ENCODE measurements at places on chromosomes 7 and 10.

DNA sequence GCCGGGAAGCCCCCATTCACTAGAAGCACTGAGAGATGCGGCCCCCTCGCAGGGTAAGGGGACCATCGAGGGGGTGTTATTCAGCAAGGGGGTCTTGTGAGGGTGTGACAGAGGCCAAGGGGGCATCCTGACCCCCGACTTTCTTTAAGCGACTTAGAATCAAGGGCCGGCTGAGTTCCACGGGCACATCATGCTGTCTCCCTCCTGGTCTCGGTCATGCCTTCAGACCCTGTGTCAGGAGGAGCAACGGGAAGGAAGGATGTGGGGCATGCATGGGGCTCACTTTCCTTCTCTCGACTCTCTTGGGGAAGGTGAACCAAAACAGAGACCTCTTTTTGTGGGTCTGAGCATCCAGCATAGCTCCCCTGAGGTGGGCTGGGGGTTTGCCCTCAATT lies 2.5 kb downstream of the ACSL5 start:
- DNase-seq, result no peak

DNA sequence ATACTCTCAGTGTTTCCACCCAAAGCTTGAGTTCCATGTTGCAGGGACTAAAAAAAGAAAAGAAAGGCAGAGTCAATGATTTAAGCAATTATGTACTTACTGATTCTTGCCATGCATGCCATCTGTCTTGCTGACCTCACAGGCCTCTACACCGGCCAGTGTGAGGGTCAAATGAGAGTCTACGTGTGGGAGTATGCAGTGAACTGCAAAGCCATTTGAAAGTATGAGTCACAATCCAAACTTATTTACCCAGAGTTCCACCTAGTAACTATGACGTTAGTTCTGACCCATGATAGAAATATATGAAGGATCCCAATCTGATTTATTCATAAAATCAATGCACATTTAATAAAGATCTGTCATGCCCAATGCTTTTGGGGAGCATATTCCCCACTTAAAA lies 26.5 kb downstream of the PDE1C start:
- DNase-seq, result no peak

- no peak for DNase-seq
Measured at GRCh38 chr10:68796605-68797004, 30.7 kb upstream of the STOX1 start.

DNA sequence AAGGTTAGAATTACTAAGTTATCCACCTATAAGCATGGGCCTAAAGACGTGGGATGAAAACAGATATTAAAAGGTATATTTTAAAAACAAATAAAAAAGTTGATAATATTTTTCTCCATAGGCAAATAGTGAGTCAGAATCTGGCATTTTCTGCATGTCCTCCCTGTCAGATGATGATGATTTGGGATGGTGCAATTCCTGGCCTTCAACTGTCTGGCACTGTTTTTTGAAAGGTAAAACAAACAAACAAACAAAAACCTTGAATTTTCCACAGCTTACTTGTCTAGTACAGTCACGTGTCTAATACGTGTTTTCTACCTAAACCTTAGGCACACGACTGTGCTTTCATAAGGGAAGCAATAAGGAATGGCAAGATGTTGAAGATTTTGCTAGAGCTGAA lies 17.4 kb downstream of the HBP1 start:
- DNase-seq, result no peak

GRCh38 chr10:120824881-120825309 lies 26.3 kb upstream of the WDR11 start:
- no peak for DNase-seq

DNA sequence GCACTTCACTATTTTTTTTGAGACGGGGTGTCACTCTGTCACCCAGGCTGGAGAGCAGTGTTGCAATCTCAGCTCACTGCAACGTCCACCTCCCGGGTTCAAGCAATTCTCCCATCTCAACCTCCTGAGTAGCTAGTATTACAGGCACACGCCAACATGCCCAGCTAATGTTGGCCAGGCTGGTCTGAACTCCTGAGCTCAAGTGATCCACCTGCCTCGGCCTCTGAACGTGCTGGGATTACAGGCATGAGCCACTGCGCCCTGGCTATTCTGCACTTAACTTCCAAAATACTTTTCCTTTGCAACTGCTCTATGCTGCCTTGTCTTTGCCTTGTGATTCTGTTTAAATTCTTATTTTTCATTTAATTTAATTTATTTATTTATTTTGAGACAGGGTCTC lies 67.0 kb upstream of the ZNF479 start:
- peak; percentile 22 for DNase-seq

GRCh38 chr7:17234398-17235031 lies 63.9 kb upstream of the AHR start:
- DNase-seq, result no peak

GRCh38 chr7:157757211-157757610 lies 420.4 kb downstream of the DNAJB6 start:
- no peak for DNase-seq

DNA sequence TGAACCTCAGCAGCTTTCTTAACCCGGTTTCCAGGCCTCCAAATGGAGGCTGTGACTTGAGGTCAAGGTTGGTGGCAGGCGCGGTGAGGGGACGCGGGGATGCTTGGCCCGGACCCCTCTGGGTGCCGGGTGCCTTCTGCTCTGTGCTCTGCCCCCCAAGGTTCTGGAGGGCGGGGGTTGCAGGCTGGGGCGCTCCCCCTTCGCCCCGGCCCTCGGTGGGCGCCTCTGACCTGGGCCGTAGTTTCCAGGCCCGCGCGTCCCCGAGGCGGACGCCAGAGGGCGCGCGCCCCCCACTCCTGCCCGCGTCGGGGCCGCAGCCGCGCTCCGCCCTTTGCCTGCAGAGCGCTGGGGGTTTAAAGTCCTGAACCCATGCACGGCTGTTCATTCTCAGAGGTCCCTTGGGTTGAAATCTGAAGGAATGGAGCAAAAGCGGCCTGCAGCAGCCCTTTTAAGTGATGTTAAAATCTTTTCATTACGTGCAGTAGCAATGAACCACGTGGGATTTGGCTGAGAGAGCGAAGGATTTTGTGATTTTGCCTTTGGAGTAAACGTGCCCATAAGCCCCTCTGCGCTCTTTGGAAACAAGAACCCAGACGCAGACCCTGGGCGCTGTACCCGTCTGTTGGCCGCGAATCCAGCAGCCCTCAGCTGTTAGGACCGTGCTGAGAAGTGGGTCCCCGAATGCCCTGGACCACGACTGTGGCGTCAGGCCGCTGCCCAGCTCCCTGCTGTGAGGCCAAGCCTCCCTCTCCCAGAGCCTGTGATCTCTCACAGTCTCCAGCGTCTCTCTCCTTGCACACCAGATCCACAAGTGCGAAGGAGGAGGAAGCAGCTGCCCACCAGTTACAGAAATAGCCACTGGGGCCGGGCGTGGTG lies 135.0 kb downstream of the ACTR3B start:
- no peak for DNase-seq

GRCh38 chr10:131213741-131214505 lies 97.6 kb downstream of the TCERG1L start:
- peak; percentile 50 for DNase-seq

GRCh38 chr7:20458521-20458920 lies 127.8 kb downstream of the ITGB8 start:
- DNase-seq, result no peak

DNA sequence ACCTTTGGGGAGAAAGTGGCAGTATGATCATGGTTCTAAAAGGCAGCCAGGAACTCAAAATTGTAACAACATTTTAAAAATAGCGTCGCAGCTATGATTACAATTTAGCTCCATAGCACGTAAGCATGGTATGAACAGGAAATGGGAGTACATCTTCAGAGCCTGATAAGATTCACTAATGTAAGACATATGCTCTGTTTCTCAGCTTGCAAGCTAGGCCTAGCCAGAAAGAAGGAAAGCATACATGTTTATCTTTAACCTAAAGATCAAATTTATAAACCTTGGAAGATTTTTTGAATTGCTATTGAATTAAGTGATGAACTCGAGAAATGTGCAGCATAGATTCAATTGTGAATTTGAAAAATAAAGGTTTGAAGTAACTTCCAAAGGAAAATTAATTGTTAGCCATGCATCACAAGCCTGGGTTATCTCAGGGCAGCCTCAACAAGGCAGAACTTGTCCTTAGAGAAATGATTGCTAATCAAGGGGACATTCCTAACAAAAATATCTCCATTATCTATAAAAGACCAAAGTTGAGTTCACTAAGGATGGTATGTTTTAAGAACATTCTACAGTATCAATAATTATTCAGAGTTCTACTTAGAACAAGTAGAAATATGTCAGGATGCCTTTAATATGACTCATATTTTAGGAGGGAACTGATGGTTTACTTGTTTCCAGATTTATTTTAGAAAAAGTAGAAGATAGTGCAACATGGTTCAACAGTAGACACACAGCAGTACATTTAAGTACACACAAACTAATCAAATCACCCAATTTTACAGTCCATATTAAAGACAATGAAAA lies 38.8 kb upstream of the SEPTIN7 start:
- DNase-seq, result no peak

- no peak for DNase-seq
Measured at GRCh38 chr10:35926846-35927245, 284.8 kb upstream of the FZD8 start.

- no peak for DNase-seq
Measured at GRCh38 chr7:90604383-90604782, 8.3 kb downstream of the CDK14 start.

- DNase-seq, result no peak
Measured at GRCh38 chr7:112887337-112887736, 97.1 kb upstream of the TMEM168 start.

DNA sequence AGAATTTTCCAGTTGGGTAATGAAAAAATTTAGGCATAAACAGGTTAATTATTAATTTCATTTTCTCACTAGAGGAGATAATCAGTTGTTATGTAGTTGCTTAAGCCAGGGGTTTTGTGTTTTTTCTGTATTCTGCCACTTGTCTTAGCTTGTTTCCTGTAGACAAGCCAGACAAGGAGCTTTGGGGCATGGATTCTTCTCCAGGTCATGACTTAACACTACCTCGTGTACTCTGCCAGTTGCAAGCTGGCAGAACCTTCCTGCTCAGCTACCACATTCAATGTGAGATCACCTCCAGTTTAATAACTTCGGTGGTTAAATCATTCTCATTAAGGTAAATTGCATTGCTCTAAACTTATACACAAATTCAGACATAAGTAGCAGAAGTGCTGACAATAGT lies 1.8 kb downstream of the CCM2 start:
- DNase-seq, result no peak

DNA sequence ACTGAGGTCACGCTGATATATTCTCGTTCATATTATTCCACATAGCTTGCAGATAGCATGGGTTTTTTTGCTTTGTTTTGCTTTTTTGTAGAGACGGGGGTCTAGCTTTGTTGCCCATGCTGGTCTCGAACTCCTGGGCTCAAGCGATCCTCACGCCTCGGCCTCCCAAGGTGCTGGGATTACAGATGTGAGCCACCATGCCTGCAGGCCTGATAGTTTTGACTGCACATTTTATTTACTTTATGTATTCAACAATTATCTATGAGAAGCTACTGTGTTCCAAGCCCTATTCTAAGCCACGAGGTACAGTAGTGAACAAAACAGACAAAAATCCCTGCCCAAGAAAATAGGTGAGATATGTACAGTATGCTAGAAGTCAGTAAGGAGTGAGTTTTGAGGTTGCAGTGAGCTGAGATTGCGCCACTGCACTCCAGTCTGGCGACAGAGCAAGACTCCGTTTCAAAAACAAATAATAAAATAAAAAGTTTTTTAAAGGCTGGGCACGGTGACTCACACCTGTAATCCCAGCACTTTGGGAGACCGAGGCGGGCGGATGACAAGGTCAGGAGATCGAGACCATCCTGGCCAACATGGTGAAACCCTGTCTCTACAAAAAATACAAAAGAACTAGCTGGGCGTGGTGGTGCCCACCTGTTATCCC lies 1.3 kb upstream of the YWHAG start:
- no peak for DNase-seq

DNA sequence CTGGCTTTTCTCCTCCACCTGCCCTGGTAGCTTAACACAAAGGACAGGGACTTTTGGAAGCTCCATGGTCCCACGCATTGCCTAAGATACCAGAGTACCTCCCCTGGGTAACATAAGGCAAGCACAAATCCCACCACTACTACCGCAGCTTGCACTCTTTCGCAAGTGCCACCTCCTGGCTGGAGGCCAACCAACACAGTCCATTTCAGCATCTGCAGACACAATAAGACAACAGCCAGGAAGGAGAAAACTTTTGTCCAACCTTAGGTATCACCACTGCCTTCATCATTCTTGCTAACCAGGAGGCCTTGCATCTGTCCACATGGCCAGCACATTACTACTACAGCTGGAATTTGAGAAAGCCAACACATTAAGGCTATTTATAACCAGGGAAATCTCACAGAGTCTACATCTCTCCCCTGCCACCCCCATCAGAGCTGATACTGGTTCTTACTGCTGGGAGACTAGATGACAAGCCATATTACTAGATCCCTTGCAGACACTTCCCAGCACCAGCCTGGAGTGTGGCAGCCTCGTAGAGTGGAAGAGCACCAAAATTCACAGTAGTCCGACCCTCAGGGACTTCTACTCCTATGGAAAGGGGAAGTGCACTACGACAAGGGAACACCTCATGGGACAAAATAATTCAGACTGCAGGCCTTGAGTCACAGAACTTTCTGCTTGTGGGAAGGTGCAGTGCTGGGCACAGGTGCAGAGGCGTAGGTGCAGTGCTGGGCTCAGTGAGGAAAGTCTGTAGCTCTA lies 39.8 kb upstream of the CDK13 start:
- no peak for DNase-seq

GRCh38 chr7:107854989-107855388 lies 36.0 kb upstream of the DLD start:
- no peak for DNase-seq

DNA sequence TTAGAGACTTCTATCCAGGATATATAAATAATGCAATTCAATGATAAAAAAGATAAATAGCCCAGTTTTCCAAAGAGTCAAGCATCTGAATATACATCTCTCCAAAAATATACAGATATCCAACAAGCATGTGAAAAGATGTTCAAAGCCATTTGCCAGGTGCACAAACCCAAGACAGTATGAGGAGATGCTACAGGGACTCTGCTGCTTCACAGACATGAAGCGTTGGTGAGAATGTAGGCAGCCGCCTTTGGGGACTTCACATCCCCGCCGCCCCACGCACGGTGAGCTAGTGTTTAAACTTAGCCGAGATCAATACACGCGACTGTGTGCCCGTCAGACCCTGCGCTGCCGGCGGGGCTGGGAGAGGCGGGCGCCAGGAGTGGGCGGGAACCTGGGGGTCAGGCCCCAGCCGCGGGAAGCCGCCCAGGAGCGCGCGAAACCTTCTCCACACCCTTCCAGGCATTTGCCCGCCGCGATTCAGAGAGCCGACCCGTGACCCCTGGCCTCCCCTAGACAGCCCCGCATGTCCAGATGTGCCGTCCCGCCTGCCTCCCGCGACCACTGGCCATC lies 927 bp upstream of the ALOX5 start:
- peak; percentile 76 for DNase-seq

DNA sequence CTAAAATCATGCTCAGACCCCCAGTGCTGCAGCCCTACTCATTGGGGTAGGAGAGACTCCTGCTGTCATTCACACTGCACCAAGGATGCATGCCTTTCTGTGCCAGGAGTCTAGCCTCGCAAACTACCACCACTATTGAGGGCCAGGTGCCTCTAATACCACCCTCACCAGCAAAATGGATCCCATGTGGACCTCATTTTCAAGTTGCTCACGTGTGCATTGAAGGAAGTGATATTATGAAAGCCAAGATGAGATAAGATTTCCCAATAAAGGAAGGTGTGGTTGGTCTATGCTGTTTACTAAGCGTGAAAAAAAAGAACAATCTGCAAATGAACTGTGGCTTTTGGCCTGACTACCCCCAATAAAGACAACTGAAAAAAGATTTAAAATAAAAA lies 7.2 kb upstream of the LAMTOR4 start:
- DNase-seq, result no peak
